ENCODE measurements at places on chromosomes 6 and 20.

DNA sequence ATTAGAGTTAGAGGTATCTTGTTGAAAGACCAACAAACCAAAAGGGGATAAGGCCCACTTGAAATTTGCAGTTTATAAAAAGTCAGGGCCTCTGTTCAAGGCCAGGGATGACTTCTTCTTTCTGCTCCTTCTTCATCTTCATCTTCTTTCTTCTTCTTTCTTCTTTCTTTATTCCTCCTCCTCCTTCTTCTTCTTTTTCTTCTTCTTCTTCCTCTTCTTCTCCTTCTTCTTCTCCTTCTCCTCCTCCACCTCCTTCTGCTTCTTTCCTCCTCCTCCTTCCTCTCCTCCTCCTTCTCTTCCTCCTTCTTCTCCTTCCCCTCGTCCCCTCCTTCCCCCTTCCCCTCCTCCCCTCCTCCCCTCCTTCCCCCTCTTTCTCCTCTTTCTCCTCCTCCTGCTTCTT, 18.4 kb upstream of the ZNF292 start:
- DNase-seq = no peak

DNA sequence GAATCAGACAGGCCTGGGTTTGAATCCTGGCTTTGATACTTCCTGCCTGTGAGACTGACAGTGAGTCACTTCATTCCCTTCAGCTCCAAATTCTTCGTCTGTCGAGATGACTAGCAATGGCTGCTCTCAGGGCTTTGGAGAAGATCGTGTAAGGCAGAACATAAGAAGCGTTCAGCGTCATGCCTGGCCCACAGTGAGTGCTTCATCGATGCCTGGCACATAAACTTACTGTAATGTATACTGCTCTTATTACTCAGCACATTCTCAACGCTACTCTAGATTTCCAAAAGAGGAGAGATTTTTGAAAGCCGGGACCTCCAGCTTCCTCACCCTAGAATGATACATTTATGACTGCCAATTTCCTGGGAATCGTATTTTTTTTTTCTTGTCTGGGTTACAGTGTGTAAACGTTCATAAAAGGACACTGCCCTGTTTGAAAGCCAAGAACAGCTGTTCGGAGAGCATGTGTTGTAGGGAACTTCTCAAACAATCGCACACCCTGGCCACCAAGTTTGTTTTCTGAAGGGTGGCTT, 16.2 kb upstream of the BCAS1 start:
- DNase-seq = no peak

- no peak for DNase-seq
Observed at GRCh38 chr6:1720620-1721322, 111.1 kb downstream of the FOXC1 start.

DNA sequence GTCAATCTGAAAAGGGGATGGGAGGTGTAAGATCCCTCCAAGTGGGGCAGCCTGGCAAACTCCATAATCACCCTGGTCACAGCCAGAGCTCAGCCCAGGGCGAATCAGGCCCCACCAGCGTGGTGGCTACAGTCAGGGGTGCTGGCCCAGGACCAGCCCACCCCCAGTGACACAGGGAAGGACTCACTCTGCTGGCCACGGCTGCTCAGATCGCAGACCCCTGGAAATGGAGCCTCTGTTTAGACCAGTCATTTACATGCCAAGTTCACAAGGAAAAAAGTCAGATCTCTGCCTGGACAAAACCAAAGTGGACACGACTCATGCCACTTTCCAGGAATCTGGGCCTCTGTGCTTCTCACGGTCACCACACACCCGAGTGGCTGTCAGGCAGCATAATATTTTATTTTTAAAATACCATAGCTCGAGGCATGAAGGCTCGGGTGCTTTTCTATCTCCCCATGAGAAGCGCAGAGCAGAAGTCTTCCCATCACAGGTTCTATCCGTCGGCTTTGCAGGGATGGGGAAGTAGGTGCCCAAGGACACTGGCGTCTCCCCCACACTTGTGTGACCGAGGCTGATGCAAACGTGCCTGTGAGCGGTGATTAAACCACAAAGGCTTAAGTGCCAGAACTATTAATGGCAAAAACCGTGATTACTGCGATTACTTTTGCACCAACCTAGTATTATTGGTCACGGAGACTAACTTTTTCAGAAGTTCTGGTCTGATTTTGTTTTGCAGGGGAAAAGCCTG, 13.0 kb downstream of the PXDC1 start:
- no peak for DNase-seq

GRCh38 chr20:38294076-38294591, 9.8 kb upstream of the BPI start:
- no peak for DNase-seq

DNA sequence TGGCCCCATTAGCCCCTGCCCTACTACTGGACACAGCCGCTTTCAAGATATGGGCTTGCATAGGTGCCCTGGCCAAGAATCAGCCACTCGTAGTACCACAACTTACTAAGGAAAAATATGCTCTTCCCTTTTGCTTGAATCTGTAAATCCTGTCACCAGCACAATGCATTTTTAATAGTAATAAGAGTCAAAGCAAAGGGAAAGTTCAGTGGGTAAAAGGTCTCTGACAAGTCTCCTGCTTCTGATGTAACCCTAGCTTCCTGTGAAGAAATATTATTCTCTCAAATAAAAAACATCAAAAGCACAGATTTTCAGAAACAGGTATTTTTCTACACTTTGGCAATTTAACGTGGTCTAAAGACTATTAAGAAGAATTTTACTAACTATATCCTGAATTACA, 373.8 kb downstream of the GJA1 start:
- no peak for DNase-seq

DNA sequence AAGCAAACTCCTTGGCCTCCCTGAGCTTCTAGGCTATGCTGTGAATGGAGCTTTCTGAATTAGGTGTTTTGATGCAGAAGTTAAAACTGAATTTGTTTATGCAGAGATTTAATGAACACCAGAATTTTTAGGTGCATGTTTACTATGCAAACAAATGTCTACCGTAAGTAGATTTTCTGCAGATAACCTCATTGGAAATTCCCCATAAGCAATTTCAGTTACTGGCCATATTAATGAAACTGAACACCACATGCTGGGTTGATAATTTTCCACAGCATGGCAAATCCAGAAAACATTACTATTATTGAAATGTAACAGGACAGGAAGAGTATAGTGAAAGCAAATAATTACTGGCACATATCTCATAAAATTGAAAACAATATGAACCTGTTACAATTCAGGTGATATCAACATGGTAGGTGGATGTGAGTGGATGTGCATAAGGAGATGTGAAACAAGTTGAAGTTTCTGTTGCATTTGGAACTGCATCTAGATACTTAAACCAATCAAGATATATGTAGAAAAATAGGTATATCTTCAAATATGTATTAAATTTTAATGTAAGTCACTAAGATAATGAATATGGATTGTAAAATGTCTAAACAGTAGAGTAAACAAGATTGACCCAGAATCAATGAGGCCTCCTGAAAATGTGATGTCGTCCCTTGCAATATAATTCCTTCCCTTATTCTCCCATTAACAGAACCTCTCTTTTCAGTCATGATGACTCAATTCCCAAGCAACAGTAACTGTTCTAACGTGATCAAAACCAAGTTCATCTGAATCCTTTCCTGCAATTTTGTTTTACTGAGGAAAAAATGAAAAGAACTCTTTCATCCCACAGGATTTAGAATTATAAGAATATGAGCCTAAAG, 11.0 kb downstream of the PTCHD4 start:
- no peak for DNase-seq

- DNase-seq = no peak
Observed at GRCh38 chr6:1815827-1816452, 206.2 kb downstream of the FOXC1 start.

DNA sequence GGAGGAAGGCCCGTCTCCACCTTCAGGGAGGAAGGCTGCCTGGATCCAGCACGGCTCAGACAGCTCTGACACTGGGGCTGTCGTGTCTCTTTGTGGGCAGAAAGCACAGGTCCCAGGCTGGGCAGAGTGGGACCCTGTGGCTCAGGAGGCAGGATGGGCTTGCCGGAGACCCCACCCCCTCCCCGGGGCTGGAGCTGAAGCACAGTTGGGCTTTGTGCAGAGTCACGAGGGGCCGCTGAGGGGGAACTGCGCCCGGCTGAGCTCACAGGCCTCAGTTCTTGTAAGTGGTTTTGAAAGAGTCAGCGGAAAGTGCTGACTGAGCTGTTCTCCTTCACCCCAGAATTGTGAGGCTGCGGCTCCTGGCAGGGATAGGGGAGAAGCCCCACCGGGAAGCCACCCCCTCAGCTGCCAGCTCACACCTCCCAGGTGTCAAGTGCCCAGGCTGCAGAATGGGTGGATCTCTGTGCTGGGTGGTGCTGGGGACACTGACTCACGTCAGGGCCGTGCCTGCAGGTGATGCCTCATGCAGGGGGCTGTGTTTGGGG, 145.5 kb upstream of the RNF24 start:
- DNase-seq = peak; percentile 66

DNA sequence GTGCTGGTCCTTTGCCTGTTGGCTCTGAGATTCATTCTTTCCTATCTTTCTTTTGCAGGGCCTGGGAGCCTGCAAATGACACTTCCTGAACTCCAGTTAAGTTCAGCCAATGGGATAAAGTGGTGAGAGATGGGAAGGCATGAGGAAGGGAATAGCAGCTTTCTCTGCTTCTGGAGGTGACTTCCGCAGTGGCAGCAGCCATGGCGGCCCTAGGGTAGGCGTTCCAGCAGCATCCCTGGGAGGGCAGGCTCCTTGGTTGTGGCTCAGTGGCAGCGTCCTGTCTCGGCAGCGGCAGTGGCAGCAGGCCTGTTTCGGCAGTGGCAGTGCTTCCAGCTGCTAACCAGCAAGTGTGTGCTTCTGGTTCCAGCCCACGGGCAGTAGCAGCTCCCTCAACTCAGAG, 7.3 kb upstream of the MDFI start:
- no peak for DNase-seq

DNA sequence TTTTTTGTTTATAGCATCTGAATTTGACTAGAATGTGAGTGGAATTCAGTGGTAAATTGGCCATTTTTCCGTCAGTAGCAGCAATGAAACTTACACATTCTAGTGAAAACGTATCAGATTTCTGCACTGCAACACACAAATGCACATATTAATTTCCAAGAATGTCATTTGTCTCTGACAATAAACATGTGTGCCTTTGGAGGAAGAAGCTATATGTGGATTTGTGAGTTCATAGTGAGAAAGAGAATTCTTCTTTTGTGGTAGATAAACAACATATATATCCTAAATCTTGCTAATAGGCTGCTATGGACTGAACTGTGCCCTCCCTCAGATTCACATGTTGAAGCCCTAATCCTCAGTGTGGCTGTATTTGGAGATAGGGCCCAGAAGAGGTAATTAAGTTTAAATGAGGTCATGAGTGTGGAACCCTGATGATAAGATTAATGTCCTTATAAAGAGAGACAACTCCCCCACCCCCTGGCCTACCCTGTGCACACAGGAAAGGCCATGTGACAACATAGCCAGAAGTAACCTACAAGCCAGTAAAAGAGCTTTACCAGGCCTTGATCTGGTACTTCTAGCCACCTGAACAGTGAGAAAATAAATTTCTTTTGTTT, 200.2 kb upstream of the EYA4 start:
- DNase-seq = no peak

GRCh38 chr6:81614292-81614691, 138.2 kb downstream of the TENT5A start:
- DNase-seq = no peak

DNA sequence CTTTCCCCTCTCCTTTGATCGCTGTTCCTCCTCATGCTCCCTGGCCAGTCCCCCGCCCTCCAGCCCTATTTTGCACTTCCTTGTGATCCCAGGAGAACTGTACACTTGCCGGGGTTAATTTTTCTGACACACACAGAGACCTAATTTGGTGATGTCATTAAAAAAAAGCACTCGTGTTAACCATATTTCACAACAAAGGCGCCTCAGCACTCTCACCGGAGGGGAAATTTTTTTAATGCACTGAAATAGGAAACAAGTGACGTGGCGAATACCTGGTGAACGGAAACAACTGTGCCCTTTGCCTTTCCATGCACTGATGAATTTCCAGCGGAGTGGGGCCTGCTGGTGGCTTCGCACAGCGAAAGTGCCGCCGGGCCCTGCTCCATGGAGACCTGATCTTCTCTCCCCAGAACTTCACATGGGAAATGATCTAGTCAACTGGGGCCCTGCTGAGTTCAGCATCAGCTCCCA, 53.9 kb upstream of the TAGAP start:
- peak; percentile 73 for DNase-seq

GRCh38 chr20:47127999-47128398, 228.5 kb downstream of the ZMYND8 start:
- no peak for DNase-seq

- peak; percentile 72 for DNase-seq
Observed at GRCh38 chr6:75296811-75297779, 12.5 kb upstream of the TMEM30A start.

GRCh38 chr6:22059126-22059525, 237.7 kb downstream of the PRL start:
- no peak for DNase-seq

- DNase-seq = no peak
Observed at GRCh38 chr6:40611434-40611833, 24.3 kb upstream of the LRFN2 start.

DNA sequence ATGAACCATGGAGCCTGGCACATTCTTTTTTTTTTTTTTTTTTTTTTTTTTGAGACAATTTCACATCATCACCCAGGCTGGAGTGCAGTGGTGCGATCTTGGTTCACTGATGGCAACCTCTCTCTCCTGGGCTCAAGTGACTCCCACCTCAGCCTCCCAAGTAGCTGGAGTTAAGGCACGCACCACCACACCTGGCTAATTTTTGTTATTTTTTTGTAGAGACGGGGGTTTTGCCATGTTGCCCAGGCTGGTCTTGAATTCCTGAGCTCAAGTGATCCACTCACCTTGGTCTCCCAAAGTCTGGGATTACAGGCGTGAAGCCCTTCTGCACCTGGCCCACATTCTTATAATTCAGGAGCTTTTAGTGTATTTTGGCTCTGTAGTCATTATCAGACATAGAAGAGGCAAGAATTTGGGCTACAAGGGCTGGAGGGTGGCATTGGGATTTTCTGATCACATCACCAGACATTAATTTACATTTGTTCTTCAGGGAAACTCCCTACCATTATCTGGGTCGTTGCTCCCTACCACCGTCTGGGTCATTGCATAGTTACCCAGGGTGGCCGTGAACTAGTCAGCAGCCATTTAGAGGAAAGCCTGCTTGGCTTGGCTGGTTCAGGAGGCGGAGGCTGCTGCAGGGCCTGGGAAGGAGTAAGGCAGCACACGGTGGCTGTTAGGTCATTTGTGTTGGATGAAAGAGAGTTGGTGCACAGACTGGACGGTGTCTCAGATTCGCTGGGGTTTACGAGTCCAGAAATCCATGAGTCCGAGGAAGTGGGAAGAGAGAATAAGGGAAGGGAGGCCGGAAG, 17.6 kb downstream of the ARID1B start:
- DNase-seq = peak; percentile 97

GRCh38 chr20:57460781-57461465, 64.0 kb downstream of the CTCFL start:
- DNase-seq = no peak

DNA sequence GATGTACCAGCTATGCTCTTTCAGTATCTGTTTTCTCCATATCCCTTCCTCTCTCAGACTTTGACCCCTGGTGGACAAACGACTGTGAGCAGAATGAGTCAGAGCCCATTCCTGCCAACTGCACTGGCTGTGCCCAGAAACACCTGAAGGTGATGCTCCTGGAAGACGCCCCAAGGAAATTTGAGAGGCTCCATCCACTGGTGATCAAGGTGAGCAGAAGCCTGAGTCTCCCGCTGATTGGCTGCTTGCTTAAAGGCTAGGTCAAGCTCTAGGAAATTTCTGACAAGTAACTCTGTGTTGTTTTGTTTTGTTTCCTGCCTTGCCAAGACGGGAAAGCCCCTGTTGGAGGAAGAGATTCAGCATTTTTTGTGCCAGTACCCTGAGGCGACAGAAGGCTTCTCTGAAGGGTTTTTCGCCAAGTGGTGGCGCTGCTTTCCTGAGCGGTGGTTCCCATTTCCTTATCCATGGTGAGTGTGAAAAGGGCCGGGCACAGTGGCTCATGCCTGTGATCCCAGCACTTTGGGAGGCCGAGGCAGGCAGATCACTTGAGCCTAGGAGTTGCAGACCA, 28.6 kb downstream of the C6orf89 start:
- DNase-seq = peak; percentile 89
